ENCODE measurements at places on chromosomes 7 and 10.

DNA sequence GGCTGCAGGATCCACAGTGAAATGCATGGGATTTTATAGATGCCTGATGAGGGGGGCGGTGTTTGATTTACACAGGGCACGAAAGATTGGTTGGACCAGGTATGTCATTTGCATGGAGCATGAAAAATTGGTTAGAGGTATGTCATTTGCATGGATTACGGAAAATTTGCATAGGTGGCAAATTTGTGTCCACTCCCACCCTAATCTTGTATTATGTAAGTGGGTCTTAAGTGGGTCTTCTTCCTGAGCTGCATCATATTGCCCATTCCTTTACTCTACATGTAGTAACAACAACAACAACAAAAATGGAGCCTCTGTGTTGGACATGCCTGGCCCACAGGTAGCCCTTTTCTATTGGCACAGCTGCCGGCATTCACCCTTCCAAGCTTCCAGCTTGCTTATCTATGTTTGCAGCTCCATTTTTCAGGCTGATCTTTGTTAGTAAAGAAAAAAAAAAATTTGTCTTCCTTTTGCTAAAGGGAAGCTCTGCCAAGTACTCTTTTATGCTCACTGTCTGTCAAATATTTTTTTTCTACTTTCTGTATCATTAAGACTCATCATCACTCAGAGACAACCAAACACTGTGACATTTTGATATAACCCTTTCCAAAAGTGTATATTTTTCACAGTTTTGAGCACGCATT, 10.3 kb upstream of the ZNF273 start:
- DNase-seq = no peak

DNA sequence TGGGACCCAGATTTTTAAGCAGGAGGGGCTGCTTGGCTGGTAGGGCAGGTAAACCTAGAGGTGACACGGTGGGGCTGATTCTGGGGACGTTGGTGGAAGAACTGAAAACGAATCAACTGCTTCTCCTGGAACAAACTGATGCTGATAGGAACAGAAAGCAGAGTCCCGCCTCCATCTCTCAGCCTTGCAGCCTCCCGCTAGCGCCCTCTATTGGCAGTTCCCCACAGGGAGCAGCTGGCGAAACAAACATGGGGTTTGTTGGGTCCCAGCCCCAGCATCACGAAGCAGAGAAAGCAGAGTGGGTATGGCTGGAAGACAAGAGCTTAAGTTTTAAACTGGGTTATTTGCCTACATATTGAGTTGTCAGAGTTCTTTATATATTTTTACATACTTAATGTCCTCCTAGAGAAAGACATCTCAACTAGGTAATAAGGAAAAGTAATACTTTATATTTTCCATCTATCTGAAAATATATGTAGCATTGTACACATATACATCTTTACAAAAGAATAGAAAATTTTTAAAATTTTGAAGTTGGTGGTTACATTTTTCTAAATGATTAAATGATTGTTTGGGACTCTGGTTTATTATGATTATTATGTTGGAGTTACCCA, 42.3 kb upstream of the FOXI2 start:
- DNase-seq = peak; percentile 50

DNA sequence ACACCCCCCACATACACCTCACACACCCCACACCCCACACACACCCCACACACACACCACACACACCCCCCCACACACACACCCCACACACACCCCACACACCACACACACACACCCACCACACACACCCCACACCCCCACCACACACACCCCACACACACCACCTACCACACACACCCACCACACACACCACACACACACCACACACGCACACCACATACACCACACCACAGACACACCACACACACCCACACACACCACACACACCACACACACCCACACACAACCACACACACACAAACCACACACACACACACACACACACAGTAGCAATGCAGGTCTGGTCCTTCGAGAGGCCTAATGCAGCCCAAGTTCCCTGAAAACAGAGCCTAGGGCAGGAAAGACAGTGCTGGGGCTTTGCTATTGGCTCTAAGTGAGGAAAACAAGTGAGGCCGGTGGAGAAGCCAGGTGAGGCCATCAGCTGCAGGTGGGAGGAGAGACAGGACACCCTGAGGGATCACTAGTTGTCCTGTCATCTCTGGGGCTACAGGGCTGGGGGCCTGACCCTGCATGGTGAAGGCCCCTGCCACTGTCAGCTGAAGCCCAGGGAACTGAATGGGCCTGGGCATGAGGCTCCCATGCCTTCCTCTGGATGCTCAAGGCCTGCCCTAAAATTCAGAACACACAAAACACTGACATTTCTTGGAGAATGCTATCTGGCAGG, 92.6 kb downstream of the CYTH3 start:
- no peak for DNase-seq

DNA sequence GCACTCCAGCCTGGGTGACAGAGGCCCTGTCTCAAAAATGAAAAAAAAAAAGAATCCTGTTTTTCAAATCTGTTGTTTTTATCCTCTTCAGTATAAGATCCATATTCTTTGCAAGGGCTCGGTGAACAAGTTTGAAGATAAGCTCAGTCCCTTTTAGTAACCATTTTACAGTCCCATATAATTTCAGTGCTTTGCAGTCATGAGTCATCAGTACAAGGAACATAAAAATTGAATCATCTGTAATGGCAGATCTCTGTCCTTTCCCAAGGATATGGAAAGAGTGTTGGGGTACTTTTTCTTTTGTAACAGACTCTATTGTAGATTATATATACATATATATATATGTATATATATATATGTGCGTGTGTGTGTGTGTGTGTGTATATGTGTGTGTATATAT, 52.2 kb upstream of the ZPBP start:
- DNase-seq = no peak
